ENCODE measurements at places on chromosomes 2 and 18.

- DNase-seq: no peak
Observed at GRCh38 chr2:5959836-5960820, 267.9 kb downstream of the SOX11 start.

- no peak for DNase-seq
Observed at GRCh38 chr2:176961775-176962619, 250.6 kb upstream of the HNRNPA3 start.

DNA sequence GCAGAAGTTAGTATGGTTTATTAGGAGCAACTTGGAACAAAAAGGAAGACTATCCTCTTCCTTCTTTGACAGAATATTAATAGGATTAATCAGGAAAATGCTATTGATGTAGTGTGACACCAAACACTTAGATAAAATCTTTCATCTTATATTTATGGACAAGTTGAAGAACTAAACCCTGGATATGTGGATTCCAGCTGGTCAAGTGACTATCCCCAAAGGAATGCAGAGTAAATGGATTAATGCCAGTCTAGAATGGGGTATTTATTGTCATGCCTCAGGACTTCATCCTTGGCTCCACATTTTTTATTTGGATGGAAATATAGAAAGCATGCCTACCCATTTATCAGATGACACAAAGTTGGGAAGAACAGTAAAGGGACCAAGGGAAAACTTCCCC, 124.0 kb upstream of the TTC39C start:
- DNase-seq: no peak

DNA sequence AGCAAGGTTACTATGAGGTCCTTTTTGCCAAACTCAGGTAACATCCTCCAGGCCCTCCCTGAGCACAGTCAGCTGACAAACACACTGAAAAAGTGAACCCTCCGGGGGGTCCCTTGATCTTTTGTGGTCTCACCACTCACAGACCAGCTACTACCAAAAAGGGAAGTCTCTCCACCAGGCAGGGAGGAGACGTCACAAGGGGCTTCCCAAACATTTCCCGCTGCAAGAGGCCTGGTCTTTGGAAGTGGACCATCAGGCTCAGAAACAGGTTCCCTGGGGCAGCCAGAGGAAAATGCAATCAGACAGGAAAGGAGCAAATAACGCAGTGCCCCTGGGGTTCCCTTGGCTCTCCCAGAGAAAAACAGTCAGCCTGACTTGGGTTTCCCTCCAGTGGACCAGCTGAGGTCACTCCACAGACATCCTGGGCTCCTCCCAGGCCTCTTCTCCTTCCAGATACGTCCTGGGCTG, 38.7 kb upstream of the POMC start:
- no peak for DNase-seq

GRCh38 chr2:160906878-160907277, 253.3 kb upstream of the TANK start:
- DNase-seq: no peak

- DNase-seq: no peak
Observed at GRCh38 chr2:234427081-234428061, 69.5 kb downstream of the ARL4C start.

DNA sequence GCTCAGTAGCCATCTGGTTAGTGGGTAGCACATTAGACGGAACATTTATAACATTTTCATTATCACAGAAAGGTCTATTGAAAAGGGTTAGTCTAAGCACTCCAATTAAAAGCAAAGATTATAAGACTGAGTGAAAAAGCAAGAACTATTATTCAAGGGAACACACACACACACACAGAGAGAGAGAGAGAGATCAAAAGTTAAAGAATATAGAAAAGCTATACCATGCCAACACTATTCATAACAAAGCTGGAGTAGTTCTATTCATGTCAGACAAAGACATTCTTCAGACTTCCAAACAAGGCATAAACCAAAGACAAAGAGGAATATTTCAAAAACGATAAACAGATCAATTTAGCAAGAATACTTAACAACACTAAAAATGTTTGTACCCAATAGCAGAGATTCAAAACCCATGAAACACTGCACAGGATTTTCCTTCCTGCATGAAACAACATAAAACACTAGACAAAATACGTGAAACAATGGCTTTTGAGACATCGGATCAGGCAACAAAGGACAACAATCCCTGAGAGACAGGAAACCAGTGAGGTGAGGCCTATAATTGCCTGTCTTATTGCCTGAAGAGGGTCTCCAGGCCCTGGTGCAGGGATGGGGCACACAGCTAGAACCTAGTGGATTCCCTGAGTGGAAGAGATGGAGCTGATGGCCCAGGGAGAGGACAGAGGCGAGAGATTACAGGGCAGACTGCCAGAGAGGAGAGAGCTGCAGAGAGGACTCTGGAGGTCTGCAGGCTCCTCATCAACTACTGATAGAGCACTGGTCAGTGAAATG, 83.6 kb upstream of the NPAS2 start:
- no peak for DNase-seq

DNA sequence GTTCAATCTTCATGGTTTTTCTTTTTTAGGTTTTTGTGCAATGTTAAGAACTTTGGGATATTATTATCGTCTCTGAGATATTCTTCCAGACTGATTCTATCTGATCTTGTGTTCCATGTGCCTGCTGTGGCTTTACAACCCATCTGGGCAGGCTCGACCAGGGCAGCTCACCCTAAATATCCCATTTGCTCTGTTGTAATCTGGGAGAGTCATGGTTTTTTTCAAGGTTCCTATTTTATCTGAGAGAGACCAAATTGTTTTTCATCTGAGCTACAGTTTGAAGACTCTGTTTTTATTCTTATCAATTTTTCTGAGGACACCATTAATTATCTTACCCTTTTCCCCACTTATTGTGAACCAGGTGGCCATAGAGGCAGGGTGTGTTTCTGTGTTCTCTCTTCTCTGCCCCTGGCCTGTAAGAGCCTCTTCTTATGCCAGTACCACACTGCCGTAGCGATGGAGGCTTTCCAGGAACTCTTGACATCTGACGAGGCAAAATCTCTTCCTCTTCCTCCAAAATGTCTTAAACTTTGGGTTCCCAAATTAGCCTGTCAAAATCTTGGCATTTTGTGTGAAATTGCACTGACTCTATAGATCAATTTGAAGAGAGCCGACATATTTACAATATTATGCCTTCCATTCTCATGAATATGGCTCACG, 3.1 kb downstream of the SP140L start:
- no peak for DNase-seq

- no peak for DNase-seq
Observed at GRCh38 chr2:119428488-119429224, 3.0 kb upstream of the TMEM37 start.

GRCh38 chr2:15359716-15360531, 201.2 kb downstream of the NBAS start:
- no peak for DNase-seq

DNA sequence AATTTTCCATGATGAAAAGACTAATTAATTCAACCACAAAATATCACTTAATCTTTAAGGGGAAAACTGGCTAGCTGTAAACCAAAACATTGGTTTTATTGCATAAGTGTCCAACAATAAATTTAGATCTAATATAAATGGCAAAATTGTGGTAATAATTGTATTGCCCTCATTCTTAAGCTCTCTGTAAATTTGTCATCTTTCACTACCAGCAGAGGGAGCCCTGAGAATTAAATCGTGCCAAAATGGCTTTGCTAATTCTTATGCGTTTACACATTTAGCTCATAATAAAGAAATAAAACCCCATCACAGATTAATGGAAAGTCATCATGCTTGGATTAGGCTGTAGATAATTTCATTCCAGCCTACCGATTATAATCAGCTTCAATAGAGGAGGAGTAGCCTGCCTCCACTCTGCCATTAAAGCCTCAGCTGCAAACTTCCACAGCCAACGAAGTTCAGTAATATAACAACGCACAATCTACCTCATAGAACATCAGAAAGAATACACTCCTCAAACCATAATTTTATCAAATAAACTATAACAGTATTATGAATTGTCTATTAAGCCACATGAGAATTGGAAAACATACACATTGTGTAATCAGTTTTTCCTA, 70.0 kb upstream of the ATP5MC3 start:
- no peak for DNase-seq

GRCh38 chr2:18829251-18829902, 240.0 kb upstream of the NT5C1B start:
- no peak for DNase-seq

- DNase-seq: peak; percentile 7
Observed at GRCh38 chr18:36688020-36688965, 140.5 kb downstream of the TPGS2 start.

DNA sequence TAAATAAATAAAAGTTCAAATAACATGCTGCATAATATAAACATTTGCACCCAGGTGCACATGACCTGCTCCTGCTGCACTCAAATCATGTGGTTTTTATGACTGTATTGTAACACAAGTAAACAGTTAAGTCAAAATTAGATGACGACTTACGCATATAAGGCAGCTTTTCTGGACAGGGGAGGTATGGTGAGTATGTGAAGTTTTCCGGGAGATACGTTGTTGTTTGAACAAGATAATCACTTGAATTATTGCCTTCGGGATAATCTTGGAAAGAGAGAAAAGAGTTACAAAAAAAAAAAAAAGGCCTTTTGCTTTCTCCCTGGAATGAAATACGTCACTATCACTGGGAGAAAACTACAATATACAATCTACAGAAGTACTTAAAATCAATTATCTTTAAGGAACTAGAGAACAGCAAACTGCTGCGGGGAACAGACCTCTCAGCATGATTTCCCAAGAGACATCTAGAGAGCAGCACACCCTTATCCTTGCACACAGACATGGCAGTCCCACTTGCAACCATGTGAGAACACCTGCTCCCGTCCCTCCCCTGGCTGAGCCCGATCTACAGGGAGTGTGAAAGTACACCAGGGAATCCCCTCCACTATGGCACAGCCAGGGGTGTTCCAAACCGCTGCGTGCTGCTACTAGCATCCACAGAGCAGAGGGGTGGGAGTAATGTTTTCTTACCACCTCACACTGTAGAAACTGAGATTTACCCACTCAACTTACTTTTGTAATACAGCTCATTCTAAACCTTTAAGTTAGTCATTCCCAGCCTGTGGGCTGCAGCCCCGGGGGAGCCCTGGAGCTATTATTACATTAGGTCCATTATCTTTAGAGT, 26.3 kb downstream of the B4GALT6 start:
- DNase-seq: no peak
